Stimulated activated CD4-positive, alpha-beta T cell treated with anti-CD3 and anti-CD28 coated beads, Interleukin-1b, Interleukin-23, amount 100 ng/mL, for 4 hours (primary cell): ENCODE measurements at places on chromosomes 7 and 10.

- no peak for DNase-seq
These were observed 342.3 kb upstream of the GALNT17 start for GRCh38 chr7:70789481-70790214.

- DNase-seq, result no peak
These were observed 52.8 kb upstream of the ANAPC16 start for GRCh38 chr10:72162978-72163377.

DNA sequence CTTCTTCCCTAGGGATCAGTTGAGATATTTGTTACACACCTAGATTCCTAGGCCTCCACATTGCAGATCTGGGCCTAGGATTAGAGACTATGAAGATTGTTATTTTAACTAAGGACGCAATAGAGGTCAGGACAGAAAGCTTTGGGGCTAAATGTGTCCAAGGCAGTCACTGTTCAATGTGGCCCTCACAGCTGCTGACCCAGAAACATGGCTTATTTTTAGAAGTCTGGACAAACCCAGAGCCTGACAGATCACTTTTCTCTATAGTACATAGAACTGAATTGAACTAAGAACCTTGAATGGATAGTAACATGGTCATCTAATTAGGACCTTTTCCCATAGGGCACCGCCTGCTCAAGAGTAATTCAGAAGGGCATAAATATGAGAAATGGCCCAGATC, 146.6 kb upstream of the AUTS2 start:
- DNase-seq, result no peak

- DNase-seq, result no peak
These were observed 30.3 kb downstream of the GSTO2 start for GRCh38 chr10:104299031-104299904.

DNA sequence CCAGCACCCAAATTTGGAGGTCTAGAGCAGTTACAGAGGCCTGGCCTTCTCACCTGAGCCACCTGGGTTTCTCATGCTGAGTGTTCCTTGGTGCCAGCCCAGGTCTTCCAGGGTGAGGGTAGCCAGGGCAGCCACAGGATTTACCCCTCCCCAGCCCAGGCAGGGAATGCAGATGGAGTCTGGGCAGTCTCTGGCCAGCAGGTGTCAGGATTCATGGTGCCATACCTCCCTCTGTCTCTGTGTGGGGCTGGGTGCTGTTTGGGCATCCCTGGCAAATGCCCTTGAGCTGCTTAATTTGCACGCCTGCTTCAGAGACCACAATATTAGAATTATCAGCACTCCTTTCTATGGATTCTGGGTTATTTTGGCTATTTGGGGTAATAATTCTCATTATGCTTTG, 246.7 kb downstream of the GFRA1 start:
- DNase-seq, result no peak

DNA sequence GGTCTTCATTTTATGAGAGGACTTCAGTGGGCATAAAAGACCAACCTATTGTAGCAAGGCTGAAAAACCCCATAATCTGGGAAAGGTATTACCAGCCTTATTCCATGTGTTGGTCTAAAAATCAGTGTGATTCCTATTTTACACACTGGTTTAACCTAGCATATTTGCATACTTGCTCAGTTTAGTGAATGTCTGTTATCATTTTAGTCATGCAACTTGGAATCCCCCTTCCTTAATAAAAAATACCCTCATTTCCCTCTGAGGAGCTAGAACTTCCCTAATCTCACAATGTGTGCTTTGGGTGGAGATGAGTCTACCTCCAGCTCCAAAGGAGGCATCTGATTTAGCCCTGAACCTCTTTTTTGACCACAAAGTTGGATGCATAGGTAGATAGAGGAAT, 312.8 kb upstream of the SORCS1 start:
- no peak for DNase-seq

GRCh38 chr7:48249166-48249565, 77.9 kb downstream of the ABCA13 start:
- no peak for DNase-seq

- no peak for DNase-seq
These were observed 282.4 kb downstream of the AHR start for GRCh38 chr7:17580856-17581255.

DNA sequence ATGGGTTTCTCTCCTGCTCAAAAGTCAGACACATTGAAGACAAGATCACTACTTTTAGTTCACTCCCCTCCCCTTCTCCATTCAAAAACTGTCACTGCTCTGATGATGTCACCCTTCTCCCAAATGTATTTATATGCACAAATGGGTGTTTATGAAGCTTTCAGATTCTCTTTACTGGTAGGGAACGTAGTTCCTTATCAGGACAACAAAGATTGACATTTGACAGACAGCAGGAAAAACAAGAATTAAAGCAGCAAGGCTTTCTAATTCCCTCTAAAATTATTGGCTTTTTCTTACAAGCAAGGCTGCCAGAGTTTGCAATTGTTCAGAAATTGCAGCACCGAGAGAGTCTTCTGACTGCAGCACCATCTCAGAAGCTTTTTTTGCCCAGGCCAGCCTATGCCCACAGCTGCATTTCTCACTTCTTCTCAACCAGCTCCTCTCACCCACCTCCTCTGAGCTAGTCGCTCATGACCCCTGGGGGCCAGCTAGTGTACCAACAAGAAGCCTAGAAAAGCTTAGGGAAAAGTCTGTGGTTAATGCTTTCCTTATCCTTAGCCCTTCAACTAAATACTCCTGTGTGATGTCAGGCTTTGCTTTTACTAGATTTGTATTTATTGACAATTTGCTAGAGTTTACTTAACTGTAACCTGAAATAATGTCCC, 265.1 kb downstream of the HTR7 start:
- DNase-seq, result no peak

- DNase-seq, result no peak
These were observed 31.1 kb downstream of the CRTAC1 start for GRCh38 chr10:97999066-97999922.
